ENCODE measurements at places on chromosomes 6 and 20.

- no peak for DNase-seq
Measured at GRCh38 chr6:156848123-156848522, 70.9 kb downstream of the ARID1B start.

- DNase-seq = no peak
Measured at GRCh38 chr6:95593025-95593424, 15.7 kb downstream of the MANEA start.

- DNase-seq = no peak
Measured at GRCh38 chr6:161117308-161117707, 125.7 kb downstream of the MAP3K4 start.

- DNase-seq = no peak
Measured at GRCh38 chr6:43708860-43709653, 21.5 kb upstream of the MRPS18A start.

DNA sequence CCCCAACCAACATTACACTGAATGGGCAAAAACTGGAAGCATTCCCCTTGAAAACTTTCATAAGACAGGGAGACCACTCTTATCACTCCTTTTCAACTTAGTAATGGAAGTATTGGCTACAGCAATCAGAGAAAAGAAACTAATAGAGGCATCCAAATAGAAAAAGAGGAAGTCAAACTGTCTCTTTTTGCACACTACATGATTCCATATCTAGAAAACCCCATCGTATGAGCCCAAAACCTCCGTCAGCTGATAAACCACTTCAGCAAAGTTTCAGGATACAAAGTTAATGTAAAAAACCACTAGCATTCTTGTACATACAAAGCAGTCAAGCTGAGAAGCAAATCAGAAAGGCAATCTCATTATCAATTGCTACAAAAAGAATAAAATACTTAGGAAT, 580.4 kb upstream of the PTCHD4 start:
- no peak for DNase-seq

DNA sequence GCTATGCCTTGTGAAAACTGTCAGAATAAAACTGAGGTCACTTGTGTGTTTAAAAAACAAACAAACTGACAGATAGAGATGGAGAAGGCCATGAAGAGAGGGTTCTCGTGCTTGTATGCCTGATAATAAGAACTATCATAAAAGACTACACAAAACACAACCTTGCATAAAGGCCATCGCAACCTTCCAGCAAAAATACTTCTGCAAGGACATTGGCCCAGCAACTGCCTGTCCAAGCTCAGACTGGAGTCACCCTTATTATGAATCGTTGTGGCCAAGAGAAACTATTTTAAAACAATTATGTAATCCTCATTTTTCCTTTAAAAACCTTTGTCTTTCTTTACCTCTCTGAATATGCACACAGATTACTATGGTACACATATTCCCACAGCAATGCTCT, 93.0 kb upstream of the SMLR1 start:
- DNase-seq = no peak

DNA sequence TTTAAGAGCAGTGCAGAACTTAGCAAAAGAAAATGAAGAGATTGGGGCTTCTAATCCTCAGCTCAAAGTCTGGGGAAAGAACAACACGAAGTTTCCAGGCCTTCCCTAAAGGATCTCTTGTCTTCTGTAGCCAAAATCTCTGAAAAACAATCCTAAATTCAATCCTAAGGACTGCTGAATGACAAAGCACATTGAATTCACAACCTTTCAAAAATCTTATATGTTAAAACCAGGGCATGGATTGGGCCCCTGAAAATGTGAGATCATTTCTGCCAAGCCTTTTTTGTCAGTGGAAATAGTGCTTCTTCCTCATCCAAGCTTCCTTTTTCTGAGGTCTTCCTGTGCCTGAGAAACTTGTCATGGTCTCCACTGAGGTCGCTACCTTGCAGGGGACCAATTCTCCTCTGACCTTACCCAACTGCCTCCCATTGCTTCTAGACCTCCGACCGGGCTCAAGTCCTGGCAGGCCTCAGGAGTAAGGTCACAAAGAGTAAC, 126.2 kb upstream of the ARID1B start:
- no peak for DNase-seq

DNA sequence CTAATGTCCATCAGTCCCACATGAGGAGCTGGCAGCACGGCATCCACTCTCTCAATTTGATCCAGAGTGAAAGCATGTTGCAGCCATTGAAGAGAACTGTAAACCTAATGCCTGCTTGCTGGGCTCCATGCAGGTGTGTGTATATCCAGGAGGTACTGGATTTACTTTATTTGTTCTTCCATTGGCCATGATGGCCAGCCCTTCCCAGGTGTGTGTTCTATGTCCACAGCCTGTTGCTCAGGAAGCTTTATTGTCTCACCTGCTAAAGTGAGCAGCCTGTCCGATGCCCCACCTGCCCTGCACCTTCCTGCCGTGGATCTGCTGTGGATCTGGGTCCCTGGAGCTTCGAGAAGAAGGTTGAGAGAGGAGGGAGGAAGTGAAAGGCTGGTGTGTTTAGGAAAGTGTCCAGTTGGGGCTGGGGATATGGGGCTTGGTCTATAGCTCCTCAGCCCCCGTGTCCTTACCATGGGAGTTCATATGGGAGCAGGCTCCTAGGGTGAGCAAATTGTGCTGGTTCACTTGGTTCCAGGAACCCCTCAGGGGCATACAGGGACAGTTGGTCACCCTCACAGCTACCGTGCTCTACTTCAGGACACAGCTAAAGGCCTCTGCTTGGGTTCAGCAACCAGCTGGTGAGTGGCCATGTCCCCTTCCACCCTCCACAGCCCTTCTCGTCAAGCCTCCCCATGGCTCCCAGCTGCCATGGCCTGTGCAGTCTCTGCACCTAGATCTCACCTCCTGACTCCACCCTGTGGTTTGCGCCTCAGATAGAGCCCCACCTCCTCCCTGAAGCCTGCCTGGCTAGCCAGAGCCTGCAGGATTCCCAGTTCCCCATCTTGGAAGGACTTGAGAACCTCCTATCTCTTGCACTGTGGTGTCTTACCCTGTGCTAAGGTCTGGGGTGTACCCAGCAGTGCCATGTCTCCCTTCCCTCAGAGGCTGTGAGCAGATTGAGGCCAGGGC, 12.7 kb downstream of the TREML2 start:
- DNase-seq = no peak

DNA sequence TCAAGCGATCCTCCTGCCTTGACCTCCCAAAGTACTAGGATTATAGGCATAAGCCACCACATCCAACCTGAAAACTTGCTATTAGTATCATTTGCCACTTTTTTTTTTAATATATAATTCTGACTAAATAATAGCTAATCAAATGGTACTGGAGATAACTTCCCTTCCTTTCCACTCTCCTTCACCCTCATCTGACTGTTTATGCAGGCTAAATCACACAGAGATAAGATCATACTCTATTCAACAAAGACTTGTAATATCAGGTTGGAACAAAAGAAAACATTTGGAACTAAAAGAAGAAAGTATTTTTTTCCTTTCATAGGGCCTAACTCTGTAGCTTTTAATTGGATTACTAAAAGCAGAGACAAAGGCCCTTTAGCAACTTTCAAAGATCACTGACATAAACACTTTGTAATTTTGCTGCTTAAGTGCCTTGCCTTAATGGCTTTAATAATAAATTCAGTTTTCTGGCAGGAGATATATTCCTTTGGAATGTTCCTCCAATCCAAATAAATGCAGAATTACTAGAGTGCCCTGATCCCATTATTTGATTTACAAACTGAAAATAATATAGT, 198.7 kb upstream of the ASCC3 start:
- DNase-seq = no peak

- DNase-seq = no peak
Measured at GRCh38 chr6:157019733-157020132, 242.6 kb downstream of the ARID1B start.

- no peak for DNase-seq
Measured at GRCh38 chr6:111536910-111537527, 54.0 kb upstream of the REV3L start.

GRCh38 chr6:3345836-3346235, 87.1 kb downstream of the PSMG4 start:
- no peak for DNase-seq

GRCh38 chr20:9831032-9831431, 7.8 kb downstream of the PAK5 start:
- DNase-seq = no peak

GRCh38 chr6:7269816-7270215, 43.2 kb downstream of the SSR1 start:
- DNase-seq = no peak

DNA sequence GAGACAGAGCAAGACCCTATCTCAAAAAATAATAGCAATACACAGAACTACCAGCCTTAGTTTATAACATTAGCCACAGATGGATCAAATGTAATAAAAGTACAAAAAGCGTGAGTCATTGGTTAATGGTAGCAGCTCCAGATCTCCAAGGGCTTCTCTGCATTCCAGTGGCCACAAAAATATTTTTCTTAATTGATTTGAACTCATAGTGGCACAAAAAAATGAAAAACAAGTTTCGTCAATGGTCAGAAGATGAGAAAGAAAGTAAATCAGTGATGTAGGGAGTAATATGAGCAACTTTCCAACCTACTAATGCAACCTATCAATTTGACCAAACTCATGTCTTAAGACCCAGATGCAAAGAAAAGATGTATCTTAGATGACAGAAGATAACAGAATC, 79.6 kb downstream of the CEP57L1 start:
- no peak for DNase-seq

GRCh38 chr6:106106276-106107042, 20.3 kb downstream of the PRDM1 start:
- no peak for DNase-seq

DNA sequence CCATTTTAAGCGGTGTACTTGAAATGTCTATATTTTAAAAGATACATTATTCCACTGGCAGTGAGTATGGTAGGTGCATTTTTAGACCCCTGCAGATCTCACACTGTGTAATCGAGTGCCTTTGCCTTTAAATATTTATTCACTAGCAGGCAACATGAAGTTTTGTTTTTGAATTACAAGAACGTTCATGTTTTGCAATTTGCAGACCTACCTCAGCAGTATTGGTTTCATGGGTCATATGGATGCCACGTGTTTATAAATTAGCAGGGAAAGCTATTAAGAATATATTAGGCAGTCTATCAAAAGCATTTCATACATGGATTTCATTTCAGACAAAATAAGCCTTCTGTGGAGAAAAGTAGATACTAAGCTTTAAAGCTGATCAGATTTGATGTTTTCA, 7.2 kb downstream of the MAP3K4 start:
- no peak for DNase-seq

All from stimulated activated CD8-positive, alpha-beta memory T cell treated with anti-CD3 and anti-CD28 coated beads, Interleukin-7, amount 100 ng/mL, for 48 hours (primary cell).